ENCODE measurements at places on chromosomes 5 and 9.

- DNase-seq: peak; percentile 58
Measured at GRCh38 chr9:37511016-37512010, 25.6 kb downstream of the POLR1E start.

DNA sequence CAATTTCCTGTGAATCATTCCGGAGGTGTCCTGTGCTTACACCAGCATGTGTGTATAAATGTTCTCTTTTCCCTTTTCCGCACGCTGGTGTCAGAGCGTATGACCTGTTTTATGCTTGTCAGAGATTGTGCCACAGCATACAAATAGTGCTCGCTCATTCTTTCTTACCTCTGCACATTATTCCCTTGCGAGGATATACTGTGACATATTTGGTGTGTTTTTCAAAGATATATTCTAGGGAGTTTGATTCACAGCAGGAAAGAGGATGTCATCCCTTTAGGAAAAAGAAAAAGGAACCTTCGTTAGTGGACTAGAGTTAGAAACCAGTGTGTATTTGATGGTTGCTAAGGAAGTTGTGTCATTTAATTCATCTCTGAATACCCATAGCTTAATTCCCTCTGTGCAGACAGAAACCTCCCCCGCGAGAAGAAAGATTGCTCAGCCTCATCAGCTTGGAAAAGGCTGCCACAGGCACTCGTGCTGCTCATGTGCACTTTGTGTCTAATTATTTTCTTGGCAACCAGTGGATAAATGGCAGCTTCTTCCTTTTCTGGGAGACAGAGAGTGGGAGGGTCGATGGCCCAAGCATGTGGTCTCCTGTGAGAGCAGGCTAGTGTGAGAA lies 14.7 kb upstream of the CCIN start:
- DNase-seq: no peak

DNA sequence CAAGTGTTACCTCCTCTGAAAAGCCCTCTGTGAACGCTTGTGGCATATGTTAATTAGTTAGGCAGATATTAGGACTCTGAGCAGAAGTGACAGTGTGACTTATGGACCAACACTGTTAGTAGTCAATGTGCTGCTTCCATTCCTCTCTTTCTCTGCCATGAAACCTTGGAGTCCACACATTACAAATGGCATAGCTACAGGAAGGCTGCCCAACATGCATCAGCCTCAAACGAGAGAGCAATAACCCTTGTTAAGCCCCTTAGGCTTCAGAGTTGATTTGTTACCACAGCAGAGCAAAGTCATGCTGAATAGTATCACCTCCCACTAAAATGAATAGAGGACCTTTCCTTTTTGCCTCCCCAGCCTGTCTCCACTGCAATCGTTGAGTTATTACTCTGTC lies 397.7 kb upstream of the SMARCA2 start:
- no peak for DNase-seq

GRCh38 chr9:34493972-34494535 lies 28.7 kb downstream of the ENHO start:
- no peak for DNase-seq

DNA sequence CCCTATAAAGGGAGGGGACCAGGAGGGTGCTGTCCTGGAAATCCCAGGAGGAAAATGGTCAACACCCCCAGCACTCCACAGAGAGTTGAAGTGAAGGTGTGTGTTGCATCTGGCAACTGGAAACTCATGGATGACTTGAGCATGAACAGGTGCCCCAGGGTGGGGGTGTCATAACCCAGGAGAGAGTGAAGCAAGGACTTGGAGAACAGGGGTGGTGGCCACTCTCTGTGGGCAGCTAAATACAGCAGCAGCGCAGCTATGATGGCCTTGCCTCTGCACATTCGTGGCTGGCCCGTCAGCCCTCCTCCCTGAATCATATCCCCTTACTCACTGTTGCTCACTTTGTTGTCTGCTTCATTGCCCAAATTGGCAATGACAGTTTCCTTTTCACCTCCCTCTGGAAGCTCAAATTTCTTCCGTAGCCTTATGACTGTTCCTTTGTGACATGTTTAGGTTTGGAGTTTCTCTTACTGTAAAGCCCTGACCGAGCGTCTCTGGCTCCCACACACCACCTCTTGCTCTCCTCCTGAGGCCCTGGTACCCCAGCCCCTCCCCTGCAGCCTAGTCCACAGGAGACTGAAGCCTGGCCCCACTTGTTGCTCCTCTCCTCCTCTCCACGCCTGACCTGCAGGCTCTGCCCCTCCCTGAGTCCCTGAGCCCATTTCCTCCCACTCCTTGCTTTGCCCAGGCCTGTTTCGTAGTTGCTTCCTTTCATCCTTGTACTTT lies 185.8 kb downstream of the CD180 start:
- no peak for DNase-seq

GRCh38 chr9:135126451-135127187 lies 39.2 kb downstream of the OLFM1 start:
- DNase-seq: no peak

Measured in GM13976 (cell line).